ENCODE measurements at places on chromosomes 16 and 17.

GRCh38 chr17:59105852-59106462 lies 723 bp downstream of the TRIM37 start:
- peak; percentile 82 for DNase-seq

DNA sequence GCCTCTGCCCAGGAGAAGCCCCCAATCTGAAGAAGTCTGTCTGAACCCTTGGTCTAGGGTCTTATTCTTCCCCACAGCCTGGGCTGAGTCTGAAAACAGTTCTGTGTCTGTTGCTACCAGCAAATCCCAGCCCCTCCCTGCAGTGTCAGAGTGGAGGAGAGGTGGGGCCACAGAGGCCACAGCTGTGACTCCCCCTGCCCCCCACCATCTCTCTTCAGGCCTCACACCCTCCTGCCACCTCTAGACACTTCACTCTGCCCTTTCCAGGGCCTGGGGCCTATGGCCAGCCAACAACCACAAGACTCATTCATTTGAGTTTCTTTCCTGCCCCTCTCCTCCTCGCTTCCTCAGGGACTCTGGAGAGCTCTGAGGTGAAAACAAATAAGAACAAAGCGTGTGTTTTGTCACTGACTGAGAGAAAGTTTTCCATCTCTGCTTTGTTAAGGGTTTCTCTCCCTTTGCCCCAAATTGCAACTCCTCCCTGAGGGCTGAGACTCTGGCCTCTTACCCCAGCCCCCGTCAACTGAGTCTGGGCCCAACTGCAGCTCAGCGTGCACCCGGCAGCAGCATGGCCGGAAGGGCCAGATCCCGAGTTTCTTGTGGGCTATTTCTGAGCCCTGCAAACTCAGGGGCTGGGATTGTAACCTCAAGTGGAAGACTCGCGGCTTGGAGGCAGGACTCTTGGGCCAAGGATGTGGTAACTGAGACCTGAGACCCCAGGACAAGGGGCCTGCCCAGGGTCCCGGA lies 13.2 kb downstream of the C17orf50 start:
- DNase-seq: no peak

DNA sequence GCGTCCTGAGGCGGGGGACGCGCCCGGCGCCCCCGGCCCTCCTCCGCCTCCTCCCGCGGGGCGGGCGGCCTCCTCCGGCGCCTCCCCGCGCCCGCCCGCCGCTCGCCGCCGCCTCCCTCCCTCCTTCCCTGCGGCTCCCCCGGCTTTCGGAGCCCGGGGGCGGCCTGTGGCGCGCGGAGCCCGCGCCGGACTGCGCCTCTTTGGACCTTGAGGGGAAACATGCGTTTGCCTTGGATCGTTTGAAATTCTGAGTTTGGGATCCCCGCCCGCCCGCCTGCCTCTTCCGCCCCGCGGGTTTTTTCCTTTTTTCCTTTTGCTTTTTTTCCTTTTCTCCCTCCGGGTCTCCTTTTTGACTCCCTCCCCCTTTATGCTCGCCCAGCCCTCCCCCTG lies 390 bp downstream of the ZNRF1 start:
- no peak for DNase-seq

- DNase-seq: no peak
These were observed 96.3 kb downstream of the NDEL1 start for GRCh38 chr17:8532021-8532420.

GRCh38 chr16:56457927-56458470 lies 6.6 kb downstream of the OGFOD1 start:
- no peak for DNase-seq

DNA sequence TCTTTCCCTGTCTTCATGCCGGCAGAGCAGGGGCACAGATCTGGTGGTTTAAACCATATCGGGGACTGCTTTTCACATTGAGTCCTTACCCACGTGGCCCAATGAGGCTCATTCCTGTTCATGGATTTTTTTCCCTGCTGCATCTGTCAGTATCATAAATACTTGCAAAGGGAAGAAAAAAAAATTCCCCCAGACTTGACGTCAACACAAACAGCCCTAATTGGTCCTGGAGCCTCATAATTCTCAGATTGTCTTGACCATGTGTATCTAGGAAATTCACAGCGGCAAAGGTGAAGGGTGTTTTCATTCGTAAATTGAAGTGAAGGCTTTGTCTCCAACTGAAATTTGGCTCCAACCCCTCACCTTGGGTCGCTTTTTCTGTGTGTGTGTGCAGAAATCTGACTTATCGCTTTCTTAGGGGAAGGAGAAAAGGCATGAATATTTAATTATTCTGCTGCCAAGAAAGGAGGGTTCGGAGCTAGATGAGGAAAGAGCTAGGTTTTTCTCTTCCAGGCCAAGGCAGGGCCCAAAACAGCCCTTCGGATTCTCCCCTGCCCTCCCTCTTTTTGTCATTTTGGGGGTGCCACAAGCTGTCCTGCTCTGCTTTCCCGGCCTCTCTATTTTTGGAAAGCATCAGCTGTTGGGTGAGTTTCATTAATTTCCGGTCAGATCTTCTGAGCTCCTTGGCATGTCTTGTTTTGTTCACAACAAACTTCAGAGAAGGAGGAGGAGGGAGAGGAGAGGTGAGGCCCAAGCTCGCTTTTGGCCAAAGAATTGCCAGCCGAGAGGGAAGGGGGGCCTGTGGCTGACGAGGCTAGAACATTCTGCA lies 17.8 kb upstream of the CIBAR2 start:
- DNase-seq: no peak

- DNase-seq: no peak
These were observed 62.9 kb upstream of the AMZ2 start for GRCh38 chr17:68184816-68185436.

GRCh38 chr17:63998721-63999679 lies 849 bp downstream of the PRR29 start:
- peak; percentile 51 for DNase-seq

DNA sequence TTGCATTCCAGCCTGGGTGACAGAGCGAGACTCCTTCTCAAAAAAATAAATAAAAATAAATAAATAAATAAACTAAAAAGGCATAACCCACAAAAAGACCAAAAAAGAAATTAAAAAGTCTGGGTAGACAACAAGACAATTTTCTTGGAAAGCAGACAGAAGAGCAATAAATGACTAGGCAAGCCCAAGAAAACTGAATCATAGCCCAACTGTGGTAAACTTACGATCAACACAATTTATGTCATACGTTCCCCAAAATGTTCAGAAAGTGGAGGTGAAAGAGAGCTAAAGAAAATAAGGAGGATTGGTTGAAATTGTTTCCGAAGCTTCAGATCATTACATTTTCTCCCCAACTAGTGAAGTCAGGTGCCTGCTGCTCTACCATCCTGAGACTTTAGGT lies 31.3 kb upstream of the C17orf78 start:
- no peak for DNase-seq

GRCh38 chr17:74525465-74525725 lies 5.9 kb downstream of the CD300LB start:
- no peak for DNase-seq

DNA sequence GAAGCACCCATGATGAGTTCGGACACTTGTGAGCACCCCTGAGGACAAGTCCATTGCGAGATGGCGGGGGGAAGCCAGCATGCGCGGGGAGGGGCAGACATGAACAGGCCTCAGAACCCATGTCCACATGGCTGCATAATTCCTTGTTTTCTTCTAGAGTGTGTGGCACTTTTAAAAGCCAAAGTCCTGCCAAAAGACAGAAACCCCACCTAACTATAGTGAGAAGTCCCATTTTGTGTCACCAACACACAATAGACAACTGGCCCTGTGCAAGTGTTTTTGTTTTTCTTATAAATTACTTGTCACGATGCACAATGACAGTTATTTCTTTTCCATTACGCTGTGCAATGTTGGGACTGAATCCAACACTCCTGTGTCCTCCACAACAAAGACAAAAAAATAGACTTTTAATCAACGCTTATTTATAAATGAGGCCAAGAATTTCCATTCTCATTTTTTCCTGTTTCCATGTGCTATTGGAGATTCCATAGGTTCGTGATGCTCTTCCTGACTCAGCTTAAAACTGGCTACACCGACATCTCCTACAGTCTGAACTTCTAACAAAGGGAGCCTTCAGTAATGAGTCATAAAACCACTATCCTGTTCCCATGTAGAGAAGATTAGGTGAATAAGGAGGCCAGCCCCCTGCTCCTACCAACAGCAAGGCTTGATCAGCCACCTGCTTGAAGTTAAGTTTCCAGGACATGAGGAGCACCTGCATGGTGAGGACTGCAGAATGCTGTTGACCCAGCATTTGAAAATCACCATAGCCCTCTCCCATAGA lies 98.9 kb downstream of the ZNF423 start:
- no peak for DNase-seq

- no peak for DNase-seq
These were observed 5.0 kb downstream of the RSPRY1 start for GRCh38 chr16:57191056-57191571.

DNA sequence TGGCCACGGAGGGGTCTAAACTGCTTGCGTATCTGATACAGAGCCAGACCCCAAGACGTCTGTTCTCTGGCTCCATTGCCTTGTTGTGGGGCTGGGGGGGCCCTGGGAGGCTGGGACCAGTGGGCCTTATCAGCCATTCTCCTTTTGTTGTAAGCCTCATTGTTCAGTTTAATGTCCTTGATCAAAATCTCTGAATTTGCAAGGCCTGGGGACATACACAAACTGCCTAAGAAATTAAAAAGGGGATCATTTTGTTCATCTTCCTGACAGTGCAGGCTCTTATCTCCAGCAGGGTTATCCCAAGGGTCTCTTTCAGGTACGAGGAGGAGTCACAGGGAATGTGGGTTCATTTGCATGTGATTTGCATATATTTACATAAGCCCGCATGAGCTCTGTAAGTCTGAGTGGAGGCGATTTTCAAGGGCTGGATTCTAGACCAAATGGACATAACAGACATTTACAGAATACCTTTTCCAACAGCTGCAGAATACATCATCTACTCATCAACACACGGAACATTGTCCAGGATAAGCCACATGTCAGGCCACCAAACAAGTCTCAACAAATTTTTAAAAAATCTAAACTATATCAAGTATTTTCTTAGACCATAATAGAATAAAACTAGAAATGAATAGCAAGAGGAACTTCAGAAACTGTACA lies 269.8 kb downstream of the RBFOX1 start:
- no peak for DNase-seq

DNA sequence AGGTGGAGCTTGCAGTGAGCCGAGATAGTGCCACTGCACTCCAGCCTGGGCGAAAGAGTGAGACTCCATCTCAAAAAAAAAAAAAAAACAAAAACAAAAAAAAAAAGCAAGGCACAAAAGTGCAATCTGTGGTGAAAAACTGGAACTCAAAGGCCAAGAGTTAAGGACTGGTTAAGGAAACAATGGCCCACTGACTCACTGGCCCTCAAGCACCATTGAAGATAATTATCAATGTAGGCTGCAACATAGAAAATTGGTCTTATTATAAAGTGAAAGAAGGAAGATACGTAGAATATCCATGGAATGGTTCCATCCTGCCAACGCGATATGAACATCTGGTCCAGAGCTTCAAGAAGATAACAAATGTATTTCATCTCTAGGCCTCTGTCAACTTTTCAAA lies 444.2 kb downstream of the SOX9 start:
- no peak for DNase-seq

DNA sequence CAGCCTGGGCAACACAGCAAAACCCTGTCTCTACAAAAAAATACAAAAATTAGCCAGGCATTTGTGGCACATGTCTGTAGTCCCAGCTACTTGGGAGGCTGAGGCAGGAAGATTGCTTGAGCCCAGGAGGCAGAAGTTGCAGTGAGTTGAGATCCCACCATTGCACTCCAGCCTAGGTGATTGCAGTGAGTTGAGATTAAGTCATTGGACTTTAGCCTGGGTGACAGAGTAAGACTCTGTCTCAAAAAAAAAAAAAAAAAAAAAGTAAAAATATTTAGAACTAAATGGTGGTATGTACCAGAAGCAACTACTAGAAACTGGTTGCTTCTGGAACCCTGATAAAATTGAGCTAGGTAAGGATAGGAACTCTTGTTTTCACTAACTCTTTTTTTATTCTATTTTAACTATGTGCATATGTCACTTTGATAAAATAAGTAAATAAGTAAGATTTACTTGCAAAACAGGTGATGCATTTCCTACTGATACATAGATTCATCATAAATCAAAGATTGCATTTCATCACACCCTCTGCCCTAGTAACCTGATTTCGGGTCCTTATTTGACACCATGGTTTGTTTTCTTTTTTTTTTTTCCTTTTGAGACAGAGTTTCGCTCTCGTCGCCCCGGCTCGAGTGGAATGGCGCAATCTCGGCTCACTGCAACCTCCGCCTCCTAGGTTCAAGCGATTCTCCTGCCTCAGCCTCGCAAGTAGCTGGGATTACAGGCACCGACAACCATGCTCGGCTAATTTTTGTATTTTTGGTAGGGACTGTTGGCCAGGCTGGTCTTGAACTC lies 66.0 kb downstream of the USP32 start:
- no peak for DNase-seq

- no peak for DNase-seq
These were observed 1.4 kb upstream of the PRPSAP2 start for GRCh38 chr17:18856570-18856915.

DNA sequence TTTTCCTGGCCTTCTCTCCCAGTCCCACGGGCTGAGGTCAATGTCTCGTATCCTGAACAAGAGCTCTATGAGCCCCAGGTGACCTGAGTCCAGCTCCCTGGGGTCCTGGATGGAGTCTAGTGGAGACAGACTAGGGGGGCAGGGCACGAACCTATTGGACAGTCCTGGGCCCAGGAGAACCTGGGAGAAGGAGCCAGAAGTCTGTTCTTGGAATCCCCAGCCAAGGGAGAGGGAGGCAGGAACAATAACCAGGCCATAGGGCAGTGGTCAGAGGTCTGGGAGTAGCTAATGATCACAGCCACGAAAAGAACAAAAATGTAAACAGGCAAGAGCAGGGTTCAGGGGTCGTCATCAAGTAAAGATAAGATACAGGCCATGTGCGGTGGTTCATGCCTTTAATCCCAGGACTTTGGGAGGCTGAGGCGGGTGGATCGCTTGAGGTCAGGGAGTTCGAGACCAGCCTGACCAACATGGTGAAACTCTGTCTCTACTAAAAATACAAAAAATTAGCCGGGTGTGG lies 60.8 kb downstream of the COPRS start:
- DNase-seq: no peak

DNA sequence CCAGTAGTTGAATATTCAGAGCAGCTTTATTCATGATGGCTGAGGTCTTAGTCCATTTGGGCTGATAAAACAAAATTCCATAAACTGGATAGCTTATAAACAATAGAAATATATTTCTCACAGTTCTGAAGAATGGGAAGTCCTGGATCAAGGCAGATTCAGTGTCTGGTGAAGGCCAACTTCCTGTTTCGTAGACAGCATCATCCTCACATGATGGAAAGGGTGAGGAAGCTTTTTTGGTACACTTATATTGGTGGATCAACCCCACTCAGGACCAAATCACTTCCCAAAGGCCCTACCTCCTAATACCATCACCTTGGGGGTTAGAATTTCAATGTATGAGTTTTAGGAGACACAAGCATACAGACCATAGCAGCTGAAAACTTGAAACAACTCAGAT lies 224.2 kb downstream of the CYB561 start:
- DNase-seq: no peak

DNA sequence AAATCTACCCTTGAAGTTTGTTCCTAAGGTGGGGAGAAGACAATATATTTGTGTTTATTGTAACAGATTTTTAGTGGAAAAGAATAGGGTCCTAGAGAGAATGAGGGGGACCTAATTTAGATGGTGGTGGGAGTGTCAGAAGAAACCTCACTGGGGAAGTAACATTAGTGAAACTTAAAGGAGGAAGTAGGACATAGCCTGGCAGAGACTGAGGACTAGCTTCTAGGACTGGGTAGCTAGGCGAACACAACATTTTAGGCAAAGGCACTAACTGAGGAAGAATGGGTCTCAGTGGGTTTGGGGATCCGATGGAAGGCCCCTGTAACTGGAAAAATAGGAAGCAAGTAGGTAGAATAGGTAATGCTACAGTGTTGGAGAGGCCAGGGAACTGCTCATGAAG lies 4.2 kb upstream of the ARL2BP start:
- no peak for DNase-seq

Measured in D341Med (cell line).